ENCODE measurements at places on chromosomes 13 and 19.
A peak's percentile ranks its signal among the peaks of the same experiment; 100 is the strongest.

GRCh38 chr13:66430269-66430668, 799.9 kb downstream of the PCDH9 start:
- no peak for DNase-seq

DNA sequence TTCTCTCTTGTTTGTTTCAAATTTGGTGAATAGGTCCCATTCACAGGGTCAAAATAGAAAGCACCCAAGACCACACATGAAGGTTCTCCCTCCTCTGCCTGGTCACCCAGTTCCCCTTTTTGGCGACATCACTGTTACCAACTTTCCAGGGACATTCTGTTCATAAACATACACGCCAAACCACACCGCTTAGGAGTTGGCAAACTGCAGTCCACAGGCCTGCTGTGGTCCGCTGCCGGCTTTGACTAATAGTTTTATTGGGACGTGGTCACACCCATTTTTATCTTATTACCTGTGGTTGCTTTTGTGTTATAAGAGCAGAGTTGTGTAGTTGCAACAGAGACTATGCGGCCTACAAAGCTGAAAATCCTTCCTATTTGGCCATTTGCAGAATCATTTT, 24.2 kb downstream of the UHRF1 start:
- DNase-seq: no peak

- no peak for DNase-seq
Observed at GRCh38 chr19:1363599-1363998, 20.1 kb upstream of the NDUFS7 start.

DNA sequence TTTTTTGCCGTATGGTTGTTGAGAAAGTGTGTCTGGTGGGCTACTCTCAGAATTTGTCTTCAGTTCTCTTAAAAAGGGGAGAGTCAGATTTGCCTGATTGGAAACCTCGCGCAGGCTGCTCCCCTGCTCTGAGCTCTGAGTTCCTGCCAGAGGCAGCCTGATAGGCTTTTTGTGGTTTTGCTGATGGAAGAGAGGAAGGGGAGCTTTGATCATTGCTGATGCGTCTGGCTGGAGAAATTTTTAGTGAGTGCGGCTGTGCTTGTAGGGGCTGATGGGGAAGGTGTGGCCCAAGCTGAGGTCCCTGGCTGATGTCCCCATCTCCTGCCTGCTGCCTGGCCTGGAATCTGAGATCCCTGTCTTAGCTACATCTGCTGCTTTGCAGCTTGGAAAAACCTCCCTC, 2.8 kb downstream of the CHST8 start:
- DNase-seq: no peak

GRCh38 chr13:30318026-30318425, 10.7 kb upstream of the KATNAL1 start:
- DNase-seq: no peak

- no peak for DNase-seq
Observed at GRCh38 chr19:7729211-7729610, 2.7 kb downstream of the CLEC4G start.

- DNase-seq: no peak
Observed at GRCh38 chr19:29467824-29468401, 57.9 kb upstream of the VSTM2B start.

GRCh38 chr13:111288276-111288675, 32.2 kb upstream of the TEX29 start:
- DNase-seq: no peak

DNA sequence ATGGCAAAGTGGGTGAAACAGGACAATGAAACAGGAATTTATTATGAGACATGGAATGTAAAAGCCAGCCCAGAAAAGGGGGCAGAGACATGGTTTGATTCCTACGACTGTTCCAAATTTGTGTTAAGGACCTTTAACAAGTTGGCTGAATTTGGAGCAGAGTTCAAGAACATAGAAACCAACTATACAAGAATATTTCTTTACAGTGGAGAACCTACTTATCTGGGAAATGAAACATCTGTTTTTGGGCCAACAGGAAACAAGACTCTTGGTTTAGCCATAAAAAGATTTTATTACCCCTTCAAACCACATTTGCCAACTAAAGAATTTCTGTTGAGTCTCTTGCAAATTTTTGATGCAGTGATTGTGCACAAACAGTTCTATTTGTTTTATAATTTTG, 8.6 kb downstream of the CLN5 start:
- DNase-seq: no peak

DNA sequence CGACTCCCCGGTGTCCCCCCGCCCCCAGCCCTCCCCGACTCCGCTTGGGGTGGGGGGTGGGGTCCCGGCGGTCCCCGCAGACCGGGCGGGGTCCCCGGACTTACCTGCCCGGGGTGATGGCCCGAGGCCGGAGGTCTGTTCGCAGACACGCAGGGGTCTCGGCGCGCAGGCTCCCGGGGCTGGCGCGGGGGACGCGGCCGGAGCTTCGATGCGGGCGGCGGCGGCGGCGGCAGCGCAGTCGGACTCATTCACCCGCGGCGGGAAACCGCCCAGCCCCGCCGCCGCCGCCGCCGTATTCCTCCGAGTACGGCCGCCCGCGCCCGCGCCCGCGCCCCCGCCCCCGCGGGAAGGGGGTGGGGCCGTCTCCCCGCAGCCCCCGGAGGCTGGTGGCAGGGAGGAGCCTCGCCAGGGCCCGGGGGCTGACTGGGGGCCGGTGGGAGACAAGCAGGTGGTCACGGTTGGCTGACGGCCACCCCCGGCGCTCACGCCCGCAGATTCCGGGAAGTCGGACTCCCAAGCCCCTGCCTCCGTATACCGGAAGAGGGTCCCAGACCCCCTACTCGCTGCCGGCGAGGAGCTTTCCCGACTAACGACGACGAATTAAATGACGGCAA, at the start of gene C2CD4C:
Gene C2CD4C (minus strand): TSS at position 246 of the 614 bp plus-strand sequence. CDS start 786 bp downstream, outside the sequence.
- peak; percentile 35 for DNase-seq

GRCh38 chr13:45876781-45877180, 25.2 kb upstream of the SIAH3 start:
- DNase-seq: no peak

DNA sequence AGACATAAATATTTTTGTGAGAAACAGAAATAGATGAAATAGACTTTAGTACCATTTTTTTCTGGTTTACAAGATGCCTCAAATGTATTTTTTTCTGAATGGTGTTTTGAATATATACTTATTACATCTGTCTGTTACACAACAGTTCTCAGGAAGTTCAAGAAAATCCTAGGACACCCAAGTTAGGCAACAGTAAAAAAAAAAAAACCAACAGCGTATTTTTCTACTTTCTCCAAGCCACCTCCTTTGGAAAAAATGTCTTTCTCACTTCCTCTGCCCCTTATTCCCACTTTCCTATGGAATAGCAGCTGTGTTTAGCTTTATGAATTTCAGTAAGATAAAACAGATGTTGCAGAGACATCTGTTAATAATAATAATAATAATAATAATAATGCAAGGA, 489.6 kb upstream of the KLF12 start:
- no peak for DNase-seq

DNA sequence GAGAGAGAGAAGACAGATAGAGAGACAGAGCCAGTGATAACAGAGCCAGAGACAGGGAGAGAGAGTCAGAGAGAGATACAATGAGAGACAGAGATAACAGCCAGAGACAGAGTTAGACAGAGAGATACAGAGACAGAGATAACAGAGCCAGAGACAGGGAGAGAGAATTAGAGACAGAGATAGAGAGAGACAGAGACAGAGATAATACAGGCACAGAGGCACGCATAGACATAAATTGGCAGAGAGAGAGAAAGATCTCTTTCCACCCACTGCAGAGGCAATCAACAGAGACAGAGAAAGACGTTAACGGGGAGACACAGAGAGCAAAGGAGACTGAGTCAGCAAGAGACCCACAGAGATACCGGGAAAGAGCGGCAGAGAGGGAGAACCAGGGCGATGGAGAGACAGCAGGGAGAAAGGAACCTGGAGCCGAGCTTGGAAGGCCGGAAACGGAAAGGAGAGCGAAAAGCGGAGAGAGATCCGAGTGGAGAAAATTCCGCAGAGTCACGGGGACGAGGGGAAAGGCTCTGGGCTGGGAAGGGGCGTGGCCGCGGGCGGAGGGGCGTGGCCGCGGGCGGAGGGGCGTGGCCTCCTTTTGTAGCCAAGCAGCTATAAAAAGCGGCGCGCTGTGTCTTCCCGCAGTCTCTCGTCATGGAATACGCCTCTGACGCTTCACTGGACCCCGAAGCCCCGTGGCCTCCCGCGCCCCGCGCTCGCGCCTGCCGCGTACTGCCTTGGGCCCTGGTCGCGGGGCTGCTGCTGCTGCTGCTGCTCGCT, at the start of gene TNFSF9:
Gene TNFSF9 (plus strand): TSS at position 641 of the 777 bp plus-strand sequence. CDS start 11 bp downstream, at position 652.
- DNase-seq: peak; percentile 78

All from stimulated activated CD4-positive, alpha-beta T cell treated with anti-CD3 and anti-CD28 coated beads, Interleukin-1b, Interleukin-23, amount 100 ng/mL, for 4 hours (primary cell).